ENCODE measurements at places on chromosomes 5 and 9. TPM values are rescaled to one million over a fixed set of nuclear protein-coding genes. Genes with fewer than 3 reads are reported as not detected.

Gene PCDHB4
- total RNA-seq = not detected

DNA sequence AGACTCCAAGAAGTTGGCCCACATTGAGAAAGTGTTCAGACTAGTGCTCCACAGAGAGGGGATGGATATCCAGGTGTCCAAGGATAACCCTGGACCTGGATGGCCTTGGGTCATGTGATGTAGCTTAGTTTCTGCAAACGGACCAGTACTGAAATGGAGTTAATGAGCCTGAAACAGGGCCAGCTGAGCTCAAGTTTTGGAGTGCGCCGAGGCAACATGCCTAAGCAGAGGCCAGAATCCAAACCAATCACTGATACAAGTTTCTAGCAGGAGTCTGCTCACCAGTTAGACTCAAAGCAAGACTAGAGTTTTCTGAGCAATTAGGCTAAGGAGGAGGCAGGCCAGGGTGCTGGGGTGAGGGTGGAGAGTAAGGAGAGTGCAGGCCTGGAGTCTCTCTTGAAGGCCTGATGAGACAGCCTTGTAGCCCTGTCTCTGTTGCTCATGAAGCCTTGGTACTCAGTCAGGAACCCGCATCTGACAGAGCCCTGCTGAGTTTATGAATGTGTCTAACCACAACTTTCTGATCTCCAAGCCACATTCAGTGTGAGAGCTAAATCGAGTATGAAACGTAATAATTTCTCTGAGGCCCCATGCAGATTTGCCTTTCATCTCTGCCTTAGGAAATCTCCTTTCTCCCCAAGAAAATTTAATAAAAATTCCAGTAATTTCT, 68.9 kb upstream of the EQTN start:
- no peaks in the 10 kb centered on the region for H3K36me3 ChIP-seq
- no peak for DNase-seq
- H3K4me1 ChIP-seq = no peaks in the 10 kb centered on the region
- no peaks in the 10 kb centered on the region for H3K27me3 ChIP-seq

- peak; percentile 28 for DNase-seq
- no peak overlapping the region for H3K27ac ChIP-seq
- H3K36me3 ChIP-seq = no peaks in the 10 kb centered on the region
- no peaks in the 10 kb centered on the region for H3K4me1 ChIP-seq
- peaks cover 26% of the 10 kb centered on the region for H3K27me3 ChIP-seq
Observed at GRCh38 chr5:136205061-136205702, 12.2 kb upstream of the SMIM32 start.

- peaks cover 23% of the 10 kb centered on the region for H3K4me1 ChIP-seq
- no peak overlapping the region for H3K27ac ChIP-seq
- peak; percentile 77 for DNase-seq
- no peaks in the 10 kb centered on the region for H3K36me3 ChIP-seq
- H3K4me3 ChIP-seq = no peak overlapping the region
- H3K27me3 ChIP-seq = no peaks in the 10 kb centered on the region
Observed at GRCh38 chr5:76641514-76642120, 18.4 kb upstream of the F2RL2 start.

DNA sequence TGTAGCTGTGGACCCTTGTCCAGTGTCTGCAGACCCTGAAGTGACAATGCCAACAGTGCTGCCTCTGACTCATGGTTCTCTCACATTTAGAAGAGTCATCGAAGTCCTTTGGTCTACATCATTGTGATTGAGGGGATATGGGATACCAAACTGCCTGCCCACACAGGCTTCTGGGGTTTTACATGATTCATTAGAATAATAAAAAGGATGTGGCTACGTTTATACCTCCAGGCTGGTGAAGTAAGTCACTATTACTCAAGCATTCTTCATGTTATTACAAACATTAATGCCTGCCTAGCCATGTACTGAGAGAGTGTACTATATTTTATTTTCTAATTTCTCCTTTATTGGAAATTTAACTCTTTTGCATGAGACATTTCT, 365.7 kb downstream of the SPATA31D1 start:
- peak; percentile 69 for DNase-seq
- H3K4me3 ChIP-seq = no peak overlapping the region
- H3K36me3 ChIP-seq = no peaks in the 10 kb centered on the region
- H3K27ac ChIP-seq = peak overlapping the region; percentile 61

DNA sequence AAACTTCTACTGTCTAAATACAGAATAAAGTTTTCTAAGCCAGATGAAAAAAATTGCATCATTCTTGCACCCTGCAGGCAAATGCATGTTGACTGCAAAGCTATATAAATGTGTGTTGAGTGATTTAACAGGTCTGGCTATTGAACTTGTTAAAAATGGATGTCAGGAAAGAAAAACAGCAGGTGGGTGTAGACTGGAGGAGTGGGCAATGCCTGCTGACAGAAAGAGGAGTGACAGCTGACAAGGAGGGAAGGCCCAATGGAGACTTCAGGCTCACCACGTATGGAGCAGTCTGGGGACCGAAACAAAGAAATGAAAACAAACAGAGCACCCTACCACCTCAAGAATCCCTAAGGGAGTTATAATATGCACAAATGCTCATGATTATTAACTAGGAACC, 127.8 kb downstream of the GRIA1 start:
- H3K4me1 ChIP-seq = peaks cover 39% of the 10 kb centered on the region
- H3K27me3 ChIP-seq = no peaks in the 10 kb centered on the region

DNA sequence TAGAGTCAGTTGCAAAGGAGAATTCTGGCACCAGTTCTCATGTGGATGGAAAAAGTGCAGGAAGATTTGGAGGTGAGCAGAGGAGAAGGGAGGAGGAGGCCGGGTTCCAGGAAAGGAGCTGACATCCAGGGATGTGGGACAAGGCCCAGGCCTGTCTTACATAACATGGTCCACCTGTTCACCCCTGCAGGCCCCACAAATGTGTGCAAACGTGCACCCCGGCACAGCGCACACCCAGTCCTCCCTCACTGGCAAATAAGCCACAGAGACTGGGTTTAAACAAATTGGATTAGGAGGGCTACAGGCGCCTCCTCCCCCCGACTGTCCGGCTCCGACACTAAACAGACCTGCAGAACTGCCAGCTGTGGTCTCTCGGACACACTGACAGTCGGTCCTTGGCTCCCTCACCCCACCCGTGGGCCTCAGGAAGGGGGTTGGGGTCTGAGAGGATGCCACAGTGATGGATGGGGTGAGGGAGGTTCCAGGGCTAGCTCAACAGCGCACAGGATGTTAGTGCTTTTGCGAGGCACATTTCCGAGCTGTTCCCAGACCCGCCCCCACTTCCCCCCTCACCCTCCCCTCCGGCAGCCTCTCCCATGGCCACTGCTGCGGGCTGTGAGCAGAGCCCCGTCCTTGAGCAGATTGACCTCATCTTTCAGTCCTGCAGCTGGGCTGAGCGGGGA, 43.4 kb upstream of the IL17B start:
- peaks cover 100% of the 10 kb centered on the region for H3K36me3 ChIP-seq
- no peak overlapping the region for H3K27ac ChIP-seq
- no peaks in the 10 kb centered on the region for H3K27me3 ChIP-seq
- DNase-seq = peak; percentile 64

DNA sequence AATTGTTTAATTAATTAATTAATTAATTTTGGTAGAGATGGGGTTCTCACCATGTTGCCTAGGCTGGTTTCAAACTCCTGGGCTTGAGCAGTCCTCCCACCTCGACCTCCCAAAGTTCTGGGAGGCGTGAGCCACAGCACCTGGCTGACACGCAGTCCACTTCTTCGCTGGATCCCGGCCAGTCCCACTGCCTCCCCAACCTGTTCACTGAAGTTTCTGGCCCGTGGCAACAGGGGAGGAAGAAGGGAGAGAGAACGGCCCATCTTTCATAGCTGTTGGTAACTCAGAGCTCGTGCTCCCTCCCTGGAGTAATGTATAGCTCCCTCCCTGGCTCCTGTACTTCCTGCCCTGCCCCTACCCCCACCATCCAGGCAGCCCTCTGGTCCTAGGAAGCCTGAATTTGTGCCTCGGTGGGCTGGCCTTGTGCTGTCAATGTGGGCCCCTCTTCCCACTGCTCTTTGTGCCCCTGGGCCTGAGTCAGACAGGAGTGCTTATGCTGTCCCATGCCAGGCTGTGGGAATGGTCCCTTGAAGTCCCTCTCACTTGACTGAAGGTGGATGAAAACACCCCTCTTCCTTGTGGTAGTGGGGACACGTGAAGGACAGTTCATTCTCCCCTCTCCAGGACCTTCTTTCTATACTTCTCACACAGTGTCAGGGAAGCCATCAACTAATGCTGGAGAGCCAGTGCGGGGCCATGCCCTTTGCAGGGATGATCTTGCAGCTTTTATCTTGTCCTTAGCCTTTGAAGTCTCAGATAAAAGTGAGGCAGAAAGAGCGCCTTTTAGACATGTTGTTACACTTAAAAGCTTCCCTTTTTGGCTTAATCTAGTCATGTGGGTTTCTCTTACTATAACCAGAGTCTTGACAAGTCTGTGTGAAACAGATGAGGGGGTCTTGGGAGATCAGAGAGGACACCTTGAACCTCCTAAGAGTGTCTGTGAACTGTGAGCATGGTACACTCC, 38.1 kb downstream of the ANGPTL2 start:
- H3K36me3 ChIP-seq = no peaks in the 10 kb centered on the region
- H3K4me3 ChIP-seq = no peak overlapping the region
- no peak overlapping the region for H3K27ac ChIP-seq

DNA sequence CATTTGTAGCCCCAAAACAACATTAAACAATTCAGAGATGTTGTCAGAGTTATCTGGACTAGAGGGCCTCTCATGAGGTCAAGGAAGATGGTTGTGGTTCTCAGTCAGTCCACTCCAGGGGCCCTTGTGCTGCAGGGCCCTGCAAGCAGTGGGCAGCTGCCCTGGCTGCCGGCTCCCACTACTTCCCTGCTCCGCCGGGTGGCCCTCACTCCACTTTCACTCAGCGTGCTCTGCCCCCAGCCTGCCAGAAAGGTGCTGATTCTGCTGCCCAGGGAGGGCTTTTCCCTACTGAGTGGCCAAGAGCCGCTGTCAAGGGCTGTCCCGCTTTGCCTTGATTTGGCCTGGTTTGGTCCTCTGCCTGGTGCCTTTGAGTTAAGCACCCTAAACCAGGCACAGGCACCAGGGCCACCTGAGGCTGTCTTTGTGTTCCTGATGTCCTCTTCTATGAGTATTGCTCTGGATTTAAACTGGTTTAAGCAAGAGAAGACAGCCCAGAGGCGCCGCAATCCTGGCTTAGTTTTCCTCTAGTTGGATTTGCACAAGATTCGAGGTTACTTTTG, 117.2 kb downstream of the GADD45G start:
- no peaks in the 10 kb centered on the region for H3K4me1 ChIP-seq
- no peak overlapping the region for H3K4me3 ChIP-seq
- no peaks in the 10 kb centered on the region for H3K27me3 ChIP-seq

GRCh38 chr5:119280380-119280779, 75.4 kb upstream of the TNFAIP8 start:
- no peak overlapping the region for H3K27ac ChIP-seq
- no peak overlapping the region for H3K4me3 ChIP-seq
- no peaks in the 10 kb centered on the region for H3K36me3 ChIP-seq
- no peaks in the 10 kb centered on the region for H3K27me3 ChIP-seq
- H3K4me1 ChIP-seq = no peaks in the 10 kb centered on the region

DNA sequence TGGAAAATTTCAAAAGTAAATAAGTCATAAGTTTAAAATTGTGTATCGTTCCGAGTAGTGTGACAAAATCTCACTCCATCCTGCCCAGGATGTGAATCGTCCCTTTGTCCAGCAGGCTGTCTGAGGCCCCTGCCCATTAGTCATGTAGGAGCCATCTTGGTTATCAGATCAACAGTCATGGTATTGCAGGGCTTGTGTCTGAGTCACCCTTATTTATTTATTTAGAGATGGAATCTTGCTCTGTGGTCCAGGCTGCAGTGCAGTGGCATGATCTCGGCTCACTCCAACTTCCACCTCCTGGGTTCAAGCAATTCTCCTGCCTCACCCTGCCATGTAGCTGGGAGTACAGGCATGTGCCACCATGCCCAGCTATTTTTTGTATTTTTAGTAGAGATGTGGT, 30.2 kb downstream of the ITGA2 start:
- H3K27me3 ChIP-seq = no peaks in the 10 kb centered on the region
- H3K36me3 ChIP-seq = no peaks in the 10 kb centered on the region
- DNase-seq = peak; percentile 65
- no peak overlapping the region for H3K4me3 ChIP-seq
- H3K4me1 ChIP-seq = peaks cover 48% of the 10 kb centered on the region

DNA sequence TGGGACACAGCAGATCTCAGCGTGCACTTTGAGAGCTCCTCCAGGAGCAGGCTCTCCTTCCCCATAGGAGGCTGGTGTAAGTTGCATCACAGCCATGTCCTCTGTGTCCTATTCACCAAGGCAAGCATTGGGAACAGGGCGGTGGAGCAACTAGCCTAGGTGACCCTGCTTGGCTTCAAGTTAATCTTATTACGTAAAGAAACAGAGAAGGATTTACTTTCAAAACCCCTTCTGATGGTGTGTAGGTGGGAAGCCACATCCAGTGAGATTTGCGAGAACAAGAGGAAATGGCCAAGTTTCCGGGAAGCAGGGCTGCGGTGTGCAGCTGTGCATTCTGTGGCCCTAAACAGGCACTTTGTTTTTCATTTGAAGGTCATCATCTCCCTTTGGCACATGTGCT, 80.2 kb downstream of the TRIO start:
- no peak overlapping the region for H3K27ac ChIP-seq
- H3K4me1 ChIP-seq = peaks cover 15% of the 10 kb centered on the region
- no peak overlapping the region for H3K4me3 ChIP-seq
- no peak for DNase-seq

DNA sequence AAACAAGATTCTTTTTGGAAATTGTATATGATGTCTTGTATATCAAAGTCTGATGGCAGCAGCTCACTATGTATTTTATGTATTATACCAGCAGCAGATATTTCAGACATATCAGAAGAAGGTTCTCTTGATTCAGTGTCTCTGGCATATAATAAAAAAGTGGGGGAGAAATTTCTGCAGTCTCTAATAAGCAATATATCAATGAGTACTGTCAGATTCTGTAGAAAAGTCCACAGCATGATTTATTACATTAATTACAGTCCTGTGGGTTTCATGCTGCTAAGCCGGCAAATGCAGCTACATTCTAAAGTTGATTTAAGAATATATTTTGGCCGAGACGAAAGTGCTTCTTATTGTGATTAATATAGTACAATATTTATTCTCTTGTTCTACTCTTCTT, 113.1 kb downstream of the KIAA1958 start:
- H3K36me3 ChIP-seq = no peaks in the 10 kb centered on the region
- DNase-seq = no peak
- no peaks in the 10 kb centered on the region for H3K4me1 ChIP-seq
- H3K27ac ChIP-seq = no peak overlapping the region

GRCh38 chr5:38193015-38193581, 65.3 kb upstream of the EGFLAM start:
- no peak overlapping the region for H3K4me3 ChIP-seq
- DNase-seq = peak; percentile 77
- peaks cover 21% of the 10 kb centered on the region for H3K4me1 ChIP-seq
- no peak overlapping the region for H3K27ac ChIP-seq
- no peaks in the 10 kb centered on the region for H3K27me3 ChIP-seq
- no peaks in the 10 kb centered on the region for H3K36me3 ChIP-seq
